Left ventricle myocardium inferior (tissue), 1 donor: ENCODE measurements at places on chromosomes 11 and 22. TPM values are rescaled to one million over a fixed set of nuclear protein-coding genes. Genes with fewer than 3 reads are reported as not detected.

SIRT3 gene
- 36.4 TPM for total RNA-seq

HEPHL1 gene
- not detected for total RNA-seq

SLC29A2 gene
- 14.6 TPM for total RNA-seq

BATF2 gene
- total RNA-seq, result 1.3 TPM

ASRGL1 gene
- total RNA-seq, result 4.6 TPM

CHRNA10 gene
- 1.0 TPM for total RNA-seq

GRCh38 chr11:121659811-121660210, 207.0 kb upstream of the SORL1-AS1 start:
- H3K4me3 ChIP-seq, result no peak overlapping the region
- peaks cover 7% of the 10 kb centered on the region for H3K27me3 ChIP-seq
- no peaks in the 10 kb centered on the region for H3K36me3 ChIP-seq

GRCh38 chr11:66313321-66314185, 3.3 kb downstream of the CD248 start:
- peak overlapping the region; percentile 73 for H3K4me3 ChIP-seq
- peaks cover 45% of the 10 kb centered on the region for H3K4me1 ChIP-seq
- peak; percentile 41 for DNase-seq
- no peaks in the 10 kb centered on the region for H3K36me3 ChIP-seq
- H3K27ac ChIP-seq, result peak overlapping the region; percentile 92

DNA sequence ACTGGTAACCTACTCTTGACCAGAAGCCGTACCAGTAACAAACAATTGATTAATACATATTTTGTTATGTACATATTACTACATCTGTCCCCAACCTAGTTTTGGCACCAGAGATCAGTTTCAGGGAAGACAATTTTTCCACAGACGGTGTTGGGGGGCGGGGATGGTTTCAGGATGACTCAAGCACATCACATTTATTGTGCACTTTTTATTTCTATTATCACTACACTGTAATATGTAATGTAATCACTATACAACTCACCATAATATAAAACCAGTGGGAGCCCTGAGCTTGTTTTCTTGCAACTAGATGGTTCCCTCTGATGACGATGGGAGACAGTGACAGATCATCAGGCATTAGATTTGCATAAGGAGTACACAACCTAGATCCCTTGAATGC, 15.5 kb downstream of the DGCR8 start:
- H3K4me3 ChIP-seq, result no peak overlapping the region
- no peaks in the 10 kb centered on the region for H3K27me3 ChIP-seq
- no peak for DNase-seq
- H3K4me1 ChIP-seq, result peaks cover 9% of the 10 kb centered on the region
- H3K27ac ChIP-seq, result no peak overlapping the region
- H3K36me3 ChIP-seq, result peaks cover 96% of the 10 kb centered on the region

DNA sequence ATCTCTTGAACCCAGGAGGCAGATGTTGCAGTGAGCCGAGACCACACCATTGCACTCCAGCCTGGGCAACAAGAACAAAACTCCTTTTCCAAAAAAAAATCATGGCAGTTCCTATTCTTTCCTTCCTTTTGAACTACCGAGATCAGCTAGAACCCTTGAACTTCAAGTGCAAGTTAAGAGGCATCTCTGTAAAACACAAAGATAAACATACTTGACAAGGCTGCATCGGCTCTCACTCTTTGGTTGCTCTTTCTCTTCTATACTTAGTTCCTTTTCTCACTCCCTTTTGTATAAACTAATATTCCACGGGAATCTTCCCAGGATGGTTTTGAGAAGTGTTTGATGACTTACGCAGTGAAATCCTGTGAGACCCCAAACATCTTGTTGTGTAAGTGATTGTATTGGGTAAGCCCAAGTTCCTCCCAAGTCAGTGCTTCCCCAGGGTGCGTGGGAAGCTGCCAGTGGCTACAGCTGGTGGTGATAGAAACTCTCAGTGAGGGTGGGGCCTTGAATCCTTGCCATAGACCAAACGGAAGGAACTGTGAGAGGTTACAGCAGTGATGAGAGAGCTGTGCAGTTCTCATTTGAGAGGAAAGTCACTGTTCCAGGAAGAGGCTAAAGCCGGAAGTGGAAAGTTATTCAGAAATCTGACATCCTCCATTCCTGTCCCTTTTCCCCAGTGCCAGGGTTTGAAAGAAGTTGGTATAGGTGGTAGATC, 24.1 kb upstream of the CDC42EP2 start:
- H3K36me3 ChIP-seq, result peaks cover 10% of the 10 kb centered on the region
- DNase-seq, result peak; percentile 93
- H3K4me1 ChIP-seq, result peaks cover 69% of the 10 kb centered on the region
